Activated CD8-positive, alpha-beta memory T cell treated with anti-CD3 and anti-CD28 coated beads, Interleukin-2, amount 10 ng/mL, durations not matched to agents 7 days and 5 days (primary cell): ENCODE measurements at places on chromosomes 5 and 9. TPM values are rescaled to one million over a fixed set of nuclear protein-coding genes. Genes with fewer than 3 reads are reported as not detected.
A peak's percentile ranks its signal among the peaks of the same experiment; 100 is the strongest.

- H3K4me3 ChIP-seq: peak overlapping the region; percentile 27
- H3K27ac ChIP-seq: no peak overlapping the region
- DNase-seq: no peak
- H3K36me3 ChIP-seq: no peaks in the 10 kb centered on the region
- peaks cover 12% of the 10 kb centered on the region for H3K4me1 ChIP-seq
- peaks cover 68% of the 10 kb centered on the region for H3K27me3 ChIP-seq
Measured at GRCh38 chr5:78649861-78650496, 1.4 kb upstream of the LHFPL2 start.

DNA sequence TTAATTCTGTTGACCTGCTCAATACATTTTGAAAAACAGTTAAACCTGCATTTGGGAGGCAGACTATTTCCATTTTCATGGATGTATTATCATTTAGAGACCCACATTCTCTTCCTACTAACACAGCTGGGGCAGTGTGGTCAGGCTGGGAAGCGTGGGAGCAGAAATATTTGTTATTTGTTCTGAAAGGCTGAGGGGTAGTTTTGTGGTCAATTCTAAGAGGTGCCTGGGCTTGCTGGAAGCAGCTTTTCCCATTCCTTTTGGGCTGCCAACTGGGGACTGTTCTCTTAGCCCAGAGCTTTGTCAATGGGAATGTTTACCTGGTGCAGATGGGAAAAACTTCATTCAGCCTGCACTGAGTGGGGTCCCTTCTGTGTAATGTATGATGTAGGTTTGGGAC, 171.4 kb upstream of the DAP start:
- no peak overlapping the region for H3K4me3 ChIP-seq
- no peak for DNase-seq
- no peaks in the 10 kb centered on the region for H3K4me1 ChIP-seq
- no peaks in the 10 kb centered on the region for H3K36me3 ChIP-seq

IFNA21 gene
- total RNA-seq: not detected

NPR2 gene
- 12.4 TPM for total RNA-seq
